ENCODE measurements at places on chromosomes 7 and 10.
A peak's percentile ranks its signal among the peaks of the same experiment; 100 is the strongest.

GRCh38 chr7:151795168-151795811 lies 81.6 kb downstream of the PRKAG2 start:
- DNase-seq, result no peak

- peak; percentile 25 for DNase-seq
Measured at GRCh38 chr10:34768261-34768971, 46.7 kb downstream of the PARD3 start.

GRCh38 chr10:13087986-13088618 lies 11.9 kb upstream of the OPTN start:
- peak; percentile 64 for DNase-seq

DNA sequence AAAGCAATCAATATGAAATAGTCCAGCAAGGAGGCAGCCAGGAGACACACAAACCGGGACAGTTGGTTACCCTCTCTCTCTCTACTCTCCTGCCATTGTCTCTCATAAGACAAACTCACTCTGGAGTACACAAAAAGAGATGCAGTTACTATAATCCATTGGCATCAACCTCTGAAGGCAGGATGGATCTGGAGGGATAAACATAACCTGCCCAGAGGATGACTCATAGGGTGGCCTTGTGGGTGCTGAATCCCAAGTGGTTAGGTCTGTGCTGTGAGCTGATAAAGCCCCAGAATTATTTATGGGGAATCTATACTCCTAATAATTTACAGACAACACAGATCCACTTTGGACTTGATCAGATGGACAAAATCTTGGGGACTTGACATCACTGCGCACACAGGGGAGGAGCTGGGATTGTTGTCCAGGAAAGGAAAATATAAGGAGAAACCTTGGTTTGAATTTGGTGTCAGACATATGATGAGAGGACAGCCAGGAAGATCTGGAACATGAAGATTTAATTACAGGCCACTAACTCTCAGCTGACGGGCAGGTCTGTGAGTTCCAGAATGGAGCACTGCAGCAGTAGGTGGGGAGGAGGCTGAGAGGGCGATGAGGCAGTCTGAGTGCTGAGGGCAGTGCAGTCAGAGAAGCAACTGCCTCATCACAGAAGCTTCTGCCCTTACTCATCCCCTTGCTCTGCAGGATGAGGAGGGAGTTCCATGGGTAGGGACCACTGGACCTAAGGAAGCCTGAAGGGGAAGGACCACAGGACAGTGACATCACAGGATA lies 113.9 kb upstream of the PRSS58 start:
- no peak for DNase-seq

All from cardiac fibroblast (primary cell).